ENCODE measurements at places on chromosomes 11 and 22.

DNA sequence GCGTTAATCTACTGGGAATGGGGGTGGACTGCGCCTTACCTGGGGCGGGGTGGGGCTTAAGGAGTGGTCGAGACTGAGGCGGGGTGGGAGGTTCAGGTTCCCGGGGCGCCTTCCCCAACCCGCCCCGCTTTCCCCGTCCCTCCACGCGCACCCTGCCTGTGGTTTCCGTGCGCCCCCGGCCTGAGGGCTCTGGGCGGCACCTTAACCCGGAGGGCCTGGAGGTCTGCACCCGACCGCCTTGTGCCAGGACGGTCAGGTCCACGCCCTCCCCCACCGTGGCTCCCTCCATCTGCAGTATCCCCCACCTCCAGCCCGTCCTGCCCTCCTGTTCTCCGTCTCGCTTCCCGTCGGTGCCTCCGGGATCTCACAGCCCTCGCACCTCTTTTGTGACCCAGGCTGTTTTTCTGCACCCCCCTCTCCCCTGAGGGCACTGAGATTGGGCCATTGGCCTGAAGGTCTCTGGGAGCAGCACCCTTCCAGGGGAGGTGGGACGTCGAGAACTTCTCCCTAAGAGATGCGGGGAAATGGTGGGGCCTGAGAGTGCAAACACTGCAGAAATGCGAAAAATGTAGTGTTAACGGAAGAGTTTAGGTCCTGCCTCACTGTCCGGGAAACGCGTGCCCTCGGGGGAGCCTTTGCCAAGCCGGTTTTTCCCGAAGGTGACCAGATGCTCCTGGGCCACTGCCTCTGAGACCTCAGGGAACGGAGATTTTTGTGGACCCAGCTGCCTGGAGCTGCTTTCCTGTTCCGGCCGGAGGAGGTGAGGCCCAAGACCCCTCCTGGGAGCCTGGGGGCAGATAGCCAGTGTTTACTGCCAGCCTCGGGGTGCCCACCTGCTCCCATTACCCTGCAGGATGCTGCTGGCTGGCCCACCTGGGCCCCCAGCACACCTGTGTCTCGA is 1.2 kb upstream of the ASCL2 start:
- DNase-seq, result no peak

DNA sequence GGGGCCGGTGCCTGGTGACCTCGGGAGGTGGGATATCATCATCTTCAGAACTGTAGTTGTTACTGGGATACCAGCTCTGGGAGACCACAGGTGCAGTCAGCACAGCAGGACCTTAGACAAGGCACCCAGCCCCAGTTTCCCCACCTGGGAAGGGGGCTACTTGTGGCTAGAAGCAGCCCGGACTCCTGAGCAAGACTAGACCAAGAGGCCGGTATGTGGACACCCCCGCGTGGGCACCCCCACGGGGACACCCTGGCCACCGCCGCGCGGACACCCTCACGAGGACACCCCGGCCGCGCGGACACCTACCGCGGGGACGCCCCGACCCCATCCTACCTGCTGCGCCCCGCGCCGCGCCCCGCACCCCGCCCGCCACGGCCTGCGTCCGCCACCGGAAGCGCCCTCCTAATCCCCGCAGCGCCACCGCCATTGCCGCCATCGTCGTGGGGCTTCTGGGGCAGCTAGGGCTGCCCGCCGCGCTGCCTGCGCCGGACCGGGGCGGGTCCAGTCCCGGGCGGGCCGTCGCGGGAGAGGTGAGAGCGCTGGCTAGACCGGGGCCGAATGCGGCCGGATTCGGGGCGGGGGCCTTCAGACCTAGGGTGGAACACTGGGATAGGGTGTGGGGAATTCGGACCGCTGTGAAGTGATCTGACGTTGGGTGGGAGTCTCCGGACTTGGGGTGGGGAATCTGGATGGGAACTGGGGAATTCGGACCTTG is at the start of the genes COMT and TXNRD2:
Gene COMT (plus strand): TSS at position 408 of the 718 bp plus-strand sequence. CDS start 20,755 bp downstream, outside the sequence.
Gene TXNRD2 (minus strand): TSS at position 454 of the 718 bp plus-strand sequence. CDS start 15 bp downstream, at position 439.
- DNase-seq, result peak; percentile 35

GRCh38 chr11:80593648-80594374 is 1153.0 kb upstream of the TENM4 start:
- DNase-seq, result no peak

DNA sequence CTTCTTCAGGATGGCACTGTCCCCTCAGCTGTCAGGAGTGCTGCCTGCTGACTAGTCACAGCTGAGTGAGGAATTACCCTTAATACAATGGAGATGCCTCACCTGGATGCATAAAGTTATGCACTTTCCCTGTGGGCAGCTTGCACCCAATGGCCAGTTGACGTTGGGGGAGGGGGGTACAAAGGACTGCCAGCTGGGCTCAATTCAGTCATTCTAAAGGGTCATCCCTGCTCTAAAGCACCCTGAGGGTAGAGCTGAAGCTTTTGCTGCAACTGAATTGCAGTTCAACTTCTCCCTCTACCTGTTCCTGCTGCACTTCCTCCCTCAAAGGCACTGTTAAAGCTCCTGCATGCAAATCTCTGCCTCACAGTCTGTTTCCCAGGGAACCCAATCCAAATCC is 147.8 kb upstream of the SESN3 start:
- DNase-seq, result no peak

DNA sequence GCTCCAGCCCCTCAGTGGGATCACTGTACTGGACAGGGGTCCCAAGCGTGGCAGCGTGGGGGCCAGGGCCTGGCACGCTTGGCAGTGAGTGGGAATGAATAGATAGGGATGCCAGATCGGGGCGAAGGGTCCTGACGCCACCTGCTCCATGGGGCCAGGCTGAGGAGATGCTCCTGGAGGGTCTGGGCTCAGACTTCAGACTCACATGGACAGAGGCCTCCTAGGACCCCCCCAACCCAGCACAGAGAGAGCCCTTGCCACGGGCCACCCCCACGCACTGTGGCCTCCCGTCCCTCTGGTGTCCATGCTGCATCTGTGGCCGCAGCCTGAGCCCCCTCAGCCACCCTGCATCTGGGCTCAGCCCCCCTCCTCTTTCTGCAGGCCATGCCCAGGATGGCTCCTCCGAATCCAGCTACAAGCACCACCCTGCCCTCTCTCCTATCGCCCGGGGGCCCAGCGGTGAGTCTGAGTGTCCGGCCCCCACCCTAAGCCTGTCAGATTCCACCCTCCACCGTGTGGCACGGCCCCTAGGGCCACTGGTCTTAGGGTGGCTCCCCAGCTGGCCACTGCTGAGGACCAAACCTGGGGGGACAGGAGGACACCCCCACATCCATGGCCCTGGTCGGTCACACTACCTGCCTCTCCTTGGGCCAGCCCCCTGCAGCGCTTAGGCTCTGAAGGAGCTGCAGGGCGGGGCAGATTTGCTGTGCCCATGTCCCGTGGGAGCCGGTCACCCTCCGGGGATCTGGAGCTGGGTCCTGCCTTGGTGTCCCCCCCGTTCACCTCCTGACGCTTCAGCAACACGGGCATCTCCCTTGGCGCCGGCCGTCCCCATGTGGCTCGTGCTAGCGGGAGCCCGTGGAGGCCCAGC is 2.7 kb downstream of the MUC5AC start:
- DNase-seq, result no peak

- no peak for DNase-seq
Measured at GRCh38 chr11:103901656-103902055, 134.8 kb upstream of the DDI1 start.

- no peak for DNase-seq
Measured at GRCh38 chr11:35292279-35292678, 127.1 kb downstream of the SLC1A2 start.

DNA sequence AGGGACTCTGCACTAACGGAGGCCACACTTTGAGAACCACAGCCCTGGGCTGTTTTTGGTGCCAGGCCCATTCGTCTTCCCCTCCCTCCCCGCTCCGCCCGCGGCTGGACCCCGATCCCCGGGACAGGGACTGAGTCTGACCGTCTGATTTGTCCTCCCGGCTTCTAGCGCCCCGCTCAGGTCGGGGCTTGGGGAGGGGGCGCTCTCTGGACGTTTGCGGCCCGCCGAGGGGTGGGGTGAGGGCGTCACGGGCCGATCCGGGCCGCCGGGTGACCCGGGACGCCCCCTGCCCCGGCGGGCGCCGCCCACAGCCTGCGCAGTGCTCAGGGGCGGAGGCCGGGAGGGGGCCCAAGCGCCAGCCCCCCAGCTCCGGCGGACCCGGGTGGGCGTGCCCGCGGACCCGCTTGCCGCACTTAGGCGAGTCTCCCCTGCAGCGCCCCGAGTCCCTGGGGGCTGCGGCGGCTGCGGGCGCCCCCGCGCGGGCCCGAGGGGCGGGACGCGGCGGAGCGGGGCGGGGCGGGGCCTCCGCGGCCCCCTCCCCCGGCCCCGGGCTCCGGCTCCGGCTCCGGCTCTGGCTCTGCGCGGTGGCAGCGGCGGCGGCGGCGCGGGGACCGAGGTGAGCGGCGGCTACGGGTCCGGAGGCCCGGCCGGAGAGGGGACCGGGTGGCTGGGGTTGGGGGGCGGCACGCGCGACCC is 33.7 kb upstream of the PRR5 start:
- DNase-seq, result no peak

- no peak for DNase-seq
Measured at GRCh38 chr22:27984001-27984695, 65.1 kb upstream of the PITPNB start.

Data from stimulated activated CD8-positive, alpha-beta memory T cell treated with anti-CD3 and anti-CD28 coated beads, Interleukin-4, amount 100 ng/mL, for 4 hours (primary cell).